Activated CD4-positive, alpha-beta T cell treated with anti-CD3 and anti-CD28 coated beads, Interleukin-2, amount 10 ng/mL, durations not matched to agents 7 days and 5 days (primary cell): ENCODE measurements at places on chromosomes 6 and 20. TPM values are rescaled to one million over a fixed set of nuclear protein-coding genes. Genes with fewer than 3 reads are reported as not detected.
A peak's percentile ranks its signal among the peaks of the same experiment; 100 is the strongest.

Gene AK9
- total RNA-seq, result 5.0 TPM

DNA sequence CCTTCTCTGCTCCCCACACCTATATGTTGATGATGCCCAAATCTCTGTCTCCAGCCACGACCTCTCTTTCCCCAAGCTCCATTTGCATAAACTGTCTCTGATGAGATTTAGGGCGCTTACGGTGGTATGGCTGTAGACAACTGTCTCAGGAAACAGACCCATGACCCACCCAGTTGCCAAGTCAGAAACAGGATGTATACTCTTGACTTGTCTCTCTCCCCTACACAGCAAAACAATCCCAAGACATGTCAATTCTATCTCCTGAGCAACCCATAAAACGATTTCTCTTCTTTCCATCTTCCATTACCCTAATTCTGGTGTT lies 13.9 kb downstream of the GNL1 start:
- peak; percentile 51 for DNase-seq

Gene PLG
- not detected for total RNA-seq

DNA sequence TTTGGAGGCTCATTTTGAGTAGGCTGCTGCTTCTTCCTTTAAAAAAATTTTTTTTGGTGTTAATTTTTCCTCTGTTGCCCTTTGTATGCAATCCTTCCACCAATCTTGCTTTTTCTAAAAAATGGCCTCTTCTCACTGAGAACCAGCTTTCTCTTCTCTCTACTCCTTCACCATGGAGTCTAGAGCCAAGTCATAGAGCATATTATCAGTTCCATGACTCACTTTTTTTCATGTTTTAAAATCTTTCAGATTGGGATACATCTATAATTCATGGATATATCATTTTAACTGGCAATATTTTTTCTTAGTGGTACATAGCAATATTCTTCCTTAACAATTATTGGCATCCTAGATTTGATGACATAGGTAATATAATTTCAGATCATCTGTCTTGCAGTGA lies 62.7 kb downstream of the SLX4IP start:
- DNase-seq, result no peak

DNA sequence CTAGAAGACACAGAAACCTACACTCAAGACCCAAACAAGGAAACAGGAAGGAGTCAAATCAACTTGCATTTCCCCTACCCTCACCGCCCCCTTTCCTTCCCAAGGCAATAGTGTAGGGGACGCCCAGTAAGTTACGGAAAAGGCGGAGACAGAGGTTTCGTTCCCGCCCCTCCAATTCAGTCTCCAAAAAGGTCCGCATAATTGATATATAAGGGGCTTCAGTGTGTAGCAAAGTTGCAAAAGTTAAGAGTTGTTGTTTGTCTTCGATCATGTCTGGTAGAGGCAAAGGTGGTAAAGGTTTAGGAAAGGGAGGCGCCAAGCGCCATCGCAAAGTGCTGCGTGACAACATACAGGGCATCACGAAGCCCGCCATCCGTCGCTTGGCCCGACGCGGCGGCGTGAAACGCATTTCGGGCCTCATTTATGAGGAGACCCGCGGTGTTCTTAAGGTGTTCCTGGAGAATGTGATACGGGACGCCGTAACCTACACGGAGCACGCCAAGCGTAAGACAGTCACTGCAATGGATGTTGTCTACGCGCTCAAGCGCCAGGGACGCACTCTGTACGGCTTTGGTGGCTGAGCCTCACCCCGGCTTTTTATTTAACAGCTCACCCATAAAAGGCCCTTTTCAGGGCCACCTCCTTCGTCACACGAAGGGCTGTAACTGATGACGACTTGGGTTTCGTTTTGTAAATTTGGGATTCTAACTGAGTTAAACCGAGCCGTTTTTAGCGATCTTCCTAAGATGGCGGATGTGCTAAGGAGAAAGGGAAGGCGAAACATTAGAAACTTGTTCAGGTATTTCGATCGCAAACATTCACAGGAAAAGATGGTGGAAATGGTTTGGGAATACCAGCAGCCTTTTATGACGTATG lies 124.6 kb upstream of the BTN3A2 start:
- peak; percentile 92 for DNase-seq

DNA sequence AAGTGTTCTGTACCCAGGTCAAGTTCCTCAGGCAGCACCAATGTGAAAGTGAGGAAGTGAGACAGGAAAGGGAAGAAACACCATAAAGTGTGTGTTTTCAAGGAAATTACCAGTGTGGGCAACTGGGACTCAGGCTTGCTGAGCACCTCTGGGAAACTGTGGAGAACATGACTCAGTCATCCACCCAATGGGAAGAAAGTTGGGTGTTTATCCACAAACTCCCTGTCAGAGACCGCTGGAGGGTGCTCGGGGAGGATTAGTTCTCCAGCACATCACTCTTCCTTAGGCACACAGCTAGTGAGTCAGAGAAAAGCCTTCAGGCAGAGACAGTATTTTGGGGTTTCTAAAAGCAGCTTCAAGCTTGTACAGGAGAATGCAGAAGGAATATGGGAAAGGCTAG lies 93.6 kb downstream of the PCSK2 start:
- no peak for DNase-seq

Gene GPX5
- total RNA-seq, result not detected

GRCh38 chr6:97666889-97667288 lies 383.9 kb upstream of the MMS22L start:
- no peak for DNase-seq

Gene SLC17A9
- total RNA-seq, result 11.6 TPM

GRCh38 chr6:67141005-67141404 lies 1434.0 kb upstream of the EYS start:
- DNase-seq, result no peak

GRCh38 chr20:58702161-58702510 lies 9.5 kb downstream of the NPEPL1 start:
- no peak for DNase-seq

GRCh38 chr6:47922391-47922790 lies 140.6 kb downstream of the OPN5 start:
- DNase-seq, result no peak

GRCh38 chr6:112485827-112486212 lies 138.7 kb downstream of the RFPL4B start:
- no peak for DNase-seq

Gene NNAT
- 0.17 TPM for total RNA-seq
